ENCODE measurements at places on chromosomes 5 and 9. TPM values are rescaled to one million over a fixed set of nuclear protein-coding genes. Genes with fewer than 3 reads are reported as not detected.

DNA sequence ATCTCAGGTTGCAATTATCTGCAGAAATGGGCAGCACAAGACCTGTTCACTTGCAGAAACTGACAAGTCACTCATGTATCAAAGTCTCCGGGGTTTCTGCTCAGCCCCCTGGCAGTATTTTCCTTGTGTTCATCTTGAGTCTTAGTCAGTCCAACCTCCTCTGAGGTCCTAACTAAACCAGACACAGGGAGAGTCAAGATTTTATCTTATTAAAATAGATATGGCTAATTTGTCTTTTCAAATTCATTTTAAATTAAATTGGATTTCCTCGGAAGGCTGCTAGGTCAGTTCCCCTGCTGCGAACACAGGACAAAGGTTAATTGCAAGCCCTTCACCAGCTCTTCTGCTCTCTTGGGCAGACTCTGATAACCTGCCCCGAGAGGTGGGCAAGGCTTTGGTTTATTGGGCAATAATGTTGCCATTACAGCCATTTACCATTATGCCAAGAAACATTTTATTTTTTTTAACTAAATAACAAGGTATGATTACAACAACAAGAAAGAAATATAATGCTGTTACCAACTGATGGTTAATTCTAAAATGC lies 103.5 kb downstream of the MAPKAP1 start:
- H3K36me3 ChIP-seq, result no peaks in the 10 kb centered on the region
- no peak overlapping the region for H3K27ac ChIP-seq
- H3K4me3 ChIP-seq, result no peak overlapping the region
- no peak for DNase-seq
- H3K4me1 ChIP-seq, result peaks cover under 1% of the 10 kb centered on the region

DNA sequence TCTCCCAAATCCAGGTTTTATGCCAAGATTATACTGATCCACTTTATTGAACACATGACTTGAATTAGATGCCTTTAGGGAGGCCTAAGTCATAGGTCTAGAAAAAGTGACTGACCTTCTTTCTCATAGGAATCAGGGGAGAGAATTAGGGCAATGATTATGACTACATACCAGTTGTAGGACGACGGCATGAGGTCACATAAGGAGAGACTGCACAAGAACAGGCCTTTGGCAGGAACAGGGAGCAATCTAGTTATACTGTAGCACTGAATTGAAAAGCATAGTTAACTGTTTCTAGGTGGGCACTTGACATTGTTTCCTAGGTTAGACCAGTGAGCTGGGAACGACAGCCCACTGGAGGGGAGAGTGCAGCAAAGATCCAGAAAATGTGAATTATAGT lies 22.7 kb downstream of the CREBRF start:
- no peaks in the 10 kb centered on the region for H3K27me3 ChIP-seq

GRCh38 chr5:78594021-78594420 lies 54.6 kb downstream of the LHFPL2 start:
- H3K36me3 ChIP-seq, result no peaks in the 10 kb centered on the region
- no peak overlapping the region for H3K27ac ChIP-seq
- DNase-seq, result no peak
- peaks cover 18% of the 10 kb centered on the region for H3K4me1 ChIP-seq
- H3K27me3 ChIP-seq, result no peaks in the 10 kb centered on the region
- no peak overlapping the region for H3K4me3 ChIP-seq

- H3K4me1 ChIP-seq, result peaks cover 11% of the 10 kb centered on the region
- no peak overlapping the region for H3K27ac ChIP-seq
- H3K27me3 ChIP-seq, result no peaks in the 10 kb centered on the region
- H3K4me3 ChIP-seq, result no peak overlapping the region
- no peaks in the 10 kb centered on the region for H3K36me3 ChIP-seq
- DNase-seq, result no peak
Measured at GRCh38 chr5:126410623-126411022, 12.6 kb upstream of the GRAMD2B start.

Gene TERT
- total RNA-seq, result not detected

Gene AJM1
- total RNA-seq, result 2.7 TPM

DNA sequence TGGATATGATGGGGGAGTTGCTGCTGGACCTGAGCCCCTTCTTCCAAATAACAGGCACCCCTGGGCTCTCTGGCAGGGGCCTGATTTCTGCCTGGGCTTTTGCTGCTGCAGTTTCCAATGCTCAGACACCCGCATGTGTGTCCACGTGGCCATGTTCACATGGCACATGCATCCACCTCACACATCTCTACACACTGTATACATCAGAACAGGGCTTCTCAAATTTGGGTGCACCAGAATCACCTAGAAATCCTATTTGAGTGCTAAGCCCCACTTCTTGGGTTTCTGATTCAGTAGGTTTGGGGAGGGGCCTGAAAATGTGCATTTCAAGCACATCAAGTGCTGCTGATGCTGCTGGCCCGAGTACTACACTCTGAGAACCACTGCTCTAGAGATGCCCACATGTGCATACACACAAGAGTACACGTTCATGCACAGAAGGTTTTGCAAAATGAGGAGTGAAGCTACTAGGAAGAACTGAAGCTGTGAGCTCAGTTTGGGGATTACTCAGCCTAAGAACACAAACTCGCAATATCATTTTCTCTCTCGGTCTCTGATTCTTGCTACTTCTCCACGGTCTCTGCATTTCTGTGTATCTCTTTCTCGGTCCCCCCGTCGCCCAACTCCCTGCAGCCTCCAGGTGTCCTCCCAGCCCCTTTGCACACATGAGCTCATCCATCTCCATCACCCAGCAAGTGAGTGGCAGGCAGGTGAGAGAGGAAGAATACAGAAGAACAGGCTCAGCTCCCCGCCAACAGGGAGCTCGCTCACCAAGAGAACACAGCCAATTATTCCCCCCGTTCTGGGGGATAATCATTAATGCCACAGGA lies 97.0 kb downstream of the PCDH1 start:
- H3K4me1 ChIP-seq, result no peaks in the 10 kb centered on the region
- no peak overlapping the region for H3K27ac ChIP-seq
- no peaks in the 10 kb centered on the region for H3K36me3 ChIP-seq
- H3K4me3 ChIP-seq, result no peak overlapping the region
- DNase-seq, result no peak
- no peaks in the 10 kb centered on the region for H3K27me3 ChIP-seq

- no peak overlapping the region for H3K27ac ChIP-seq
- H3K27me3 ChIP-seq, result no peaks in the 10 kb centered on the region
- H3K36me3 ChIP-seq, result no peaks in the 10 kb centered on the region
- DNase-seq, result no peak
Measured at GRCh38 chr5:132321109-132321721, 27.0 kb downstream of the SLC22A4 start.

Data from upper lobe of right lung (tissue), 1 donor.